ENCODE measurements at places on chromosomes 1 and 21.
A peak's percentile ranks its signal among the peaks of the same experiment; 100 is the strongest.

DNA sequence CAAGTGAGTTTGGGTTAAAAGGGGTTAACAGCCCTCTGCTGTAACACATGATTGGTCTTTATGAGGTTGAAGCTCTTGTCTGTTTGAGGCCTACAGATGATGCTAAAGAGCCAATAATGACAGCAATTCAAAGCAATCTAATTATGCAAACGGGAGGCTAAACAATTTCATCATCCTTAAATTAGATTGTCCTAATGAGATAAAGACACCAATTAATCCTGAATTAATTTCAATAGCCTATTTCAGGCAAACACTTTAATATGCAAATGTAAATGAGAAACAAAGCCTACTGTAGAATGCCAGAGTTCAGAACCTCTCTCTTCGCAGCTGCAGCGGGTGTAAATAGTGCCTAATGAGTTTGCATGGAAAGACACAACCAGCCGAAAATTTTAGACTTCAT, 504.7 kb upstream of the PBX1 start:
- no peaks in the 10 kb centered on the region for H3K36me3 ChIP-seq
- no peaks in the 10 kb centered on the region for H3K4me1 ChIP-seq
- no peaks in the 10 kb centered on the region for H3K27me3 ChIP-seq
- no peak overlapping the region for H3K4me3 ChIP-seq
- no peak for DNase-seq

- peaks cover 33% of the 10 kb centered on the region for H3K4me1 ChIP-seq
- peak overlapping the region; percentile 56 for H3K27ac ChIP-seq
- no peak for DNase-seq
- H3K4me3 ChIP-seq, result no peak overlapping the region
These were observed 11.1 kb downstream of the ADGRB2 start for GRCh38 chr1:31752952-31753475.

DNA sequence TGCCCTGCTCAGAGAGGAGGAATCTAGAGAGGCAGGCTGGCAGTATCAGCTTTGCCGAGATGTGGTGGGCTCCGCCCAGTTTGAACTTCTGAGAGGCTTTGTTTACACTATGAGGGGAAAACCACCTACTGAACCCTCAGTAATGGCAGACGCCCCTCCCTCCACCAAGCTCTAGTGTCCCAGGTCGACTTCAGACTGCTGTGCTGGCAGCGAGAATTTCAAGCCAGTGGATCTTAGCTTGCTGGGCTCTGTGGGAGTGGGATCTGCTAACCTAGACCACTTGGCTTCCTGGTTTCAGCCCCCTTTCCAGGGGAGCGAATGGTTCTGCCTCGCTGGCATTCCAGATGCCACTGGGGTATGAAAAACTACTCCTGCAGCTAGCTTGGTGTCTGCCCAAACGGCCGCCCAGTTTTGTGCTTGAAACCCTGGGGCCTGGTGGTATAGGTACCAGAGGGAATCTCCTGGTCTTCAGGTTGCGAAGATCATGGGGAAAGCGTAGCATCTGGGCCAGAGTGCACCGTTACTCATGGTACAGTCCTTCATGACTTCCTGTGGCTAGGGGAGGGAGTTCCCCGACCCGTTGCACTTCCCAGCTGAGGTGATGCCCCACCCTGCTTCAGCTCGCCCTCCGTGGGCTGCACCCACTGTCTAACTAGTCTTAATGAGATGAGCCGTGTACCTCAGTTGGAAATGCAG, 43.6 kb downstream of the C21orf91 start:
- H3K27me3 ChIP-seq, result no peaks in the 10 kb centered on the region
- H3K27ac ChIP-seq, result no peak overlapping the region
- no peaks in the 10 kb centered on the region for H3K4me1 ChIP-seq
- DNase-seq, result no peak

- no peaks in the 10 kb centered on the region for H3K4me1 ChIP-seq
- no peak overlapping the region for H3K4me3 ChIP-seq
These were observed 34.7 kb downstream of the UBE2G2 start for GRCh38 chr21:44766818-44767354.

- no peak overlapping the region for H3K4me3 ChIP-seq
- DNase-seq, result no peak
These were observed 1048.4 kb downstream of the NCAM2 start for GRCh38 chr21:22046576-22046975.

DNA sequence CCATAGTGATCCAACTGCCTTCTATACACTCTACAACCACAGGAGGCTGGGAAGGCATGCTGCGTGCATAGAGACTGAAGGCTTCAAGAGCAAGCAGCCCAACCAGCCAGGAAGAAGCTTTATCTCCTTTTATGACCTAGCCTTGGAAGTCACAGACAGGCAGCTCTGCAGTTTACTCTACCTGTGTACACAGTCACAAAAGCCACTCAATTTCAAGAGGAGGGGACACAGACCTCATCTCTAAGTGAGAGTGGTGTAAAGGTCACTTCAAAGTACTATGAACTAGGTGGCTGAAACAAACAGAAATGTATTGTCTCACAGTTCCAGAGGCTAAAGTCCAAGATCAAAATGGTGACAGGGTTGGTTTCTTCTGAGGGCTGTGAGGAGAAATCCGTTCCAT, 69.6 kb upstream of the GJB5 start:
- H3K4me3 ChIP-seq, result no peak overlapping the region
- no peak overlapping the region for H3K27ac ChIP-seq
- no peaks in the 10 kb centered on the region for H3K27me3 ChIP-seq
- no peak for DNase-seq

GRCh38 chr1:66737836-66738235, 14.4 kb upstream of the DYNLT5 start:
- H3K36me3 ChIP-seq, result peaks cover 13% of the 10 kb centered on the region
- no peak overlapping the region for H3K4me3 ChIP-seq
- H3K27ac ChIP-seq, result no peak overlapping the region

GRCh38 chr1:12745992-12746323, at the start of gene CFAP107:
TSS of gene CFAP107 (plus strand) at chr1:12746200. CDS start at chr1:12746431, 231 bp downstream.
- no peaks in the 10 kb centered on the region for H3K27me3 ChIP-seq
- no peaks in the 10 kb centered on the region for H3K36me3 ChIP-seq
- H3K27ac ChIP-seq, result no peak within 1 kb of the TSS
- DNase-seq, result no peak
